ENCODE measurements at places on chromosomes 2 and 18.

GRCh38 chr2:60872510-60872928 lies 8.9 kb upstream of the REL start:
- DNase-seq, result no peak

GRCh38 chr18:61606759-61607158 lies 273.5 kb downstream of the CDH20 start:
- DNase-seq, result peak; percentile 89

GRCh38 chr2:181632733-181633401 lies 24.0 kb downstream of the CERKL start:
- DNase-seq, result no peak

GRCh38 chr2:151048331-151049054 lies 213.2 kb downstream of the RBM43 start:
- no peak for DNase-seq

- no peak for DNase-seq
Observed at GRCh38 chr2:118838741-118839455, 8.6 kb downstream of the EN1 start.
